Substantia nigra (tissue), 51 donors: ENCODE measurements at places on chromosomes 12 and 14.

GRCh38 chr12:42611571-42612230, 22.2 kb upstream of the PRICKLE1 start:
- no peak for DNase-seq

- DNase-seq = no peak
These were observed 16.8 kb upstream of the ITPK1 start for GRCh38 chr14:93132472-93133065.

GRCh38 chr12:113422030-113422885, at the start of gene SDSL:
Gene SDSL, plus strand, starts transcription at chr12:113422380. Its CDS starts 5,603 bp downstream, at chr12:113427983.
- peak; percentile 57 for DNase-seq

GRCh38 chr14:34331728-34332623, 130.1 kb downstream of the SPTSSA start:
- peak; percentile 43 for DNase-seq

DNA sequence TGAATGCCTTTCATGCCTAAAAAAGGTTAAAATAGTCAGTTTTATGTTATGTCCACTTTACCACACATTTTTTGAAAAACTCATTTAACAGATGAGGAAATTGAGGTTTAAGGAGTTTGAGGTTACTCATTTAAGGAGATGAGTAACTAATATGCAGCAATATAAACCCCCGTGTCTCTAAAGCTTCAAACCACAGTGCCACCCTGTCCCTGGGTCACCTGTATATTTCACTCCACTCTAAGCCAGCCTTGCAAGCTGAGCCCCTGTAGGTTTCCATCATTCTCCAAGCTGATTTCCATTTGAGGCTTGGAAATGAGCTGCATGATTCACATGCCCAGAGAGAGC, 64.4 kb downstream of the NUAK1 start:
- no peak for DNase-seq

GRCh38 chr14:75877292-75877691, 104.5 kb downstream of the TGFB3 start:
- no peak for DNase-seq

DNA sequence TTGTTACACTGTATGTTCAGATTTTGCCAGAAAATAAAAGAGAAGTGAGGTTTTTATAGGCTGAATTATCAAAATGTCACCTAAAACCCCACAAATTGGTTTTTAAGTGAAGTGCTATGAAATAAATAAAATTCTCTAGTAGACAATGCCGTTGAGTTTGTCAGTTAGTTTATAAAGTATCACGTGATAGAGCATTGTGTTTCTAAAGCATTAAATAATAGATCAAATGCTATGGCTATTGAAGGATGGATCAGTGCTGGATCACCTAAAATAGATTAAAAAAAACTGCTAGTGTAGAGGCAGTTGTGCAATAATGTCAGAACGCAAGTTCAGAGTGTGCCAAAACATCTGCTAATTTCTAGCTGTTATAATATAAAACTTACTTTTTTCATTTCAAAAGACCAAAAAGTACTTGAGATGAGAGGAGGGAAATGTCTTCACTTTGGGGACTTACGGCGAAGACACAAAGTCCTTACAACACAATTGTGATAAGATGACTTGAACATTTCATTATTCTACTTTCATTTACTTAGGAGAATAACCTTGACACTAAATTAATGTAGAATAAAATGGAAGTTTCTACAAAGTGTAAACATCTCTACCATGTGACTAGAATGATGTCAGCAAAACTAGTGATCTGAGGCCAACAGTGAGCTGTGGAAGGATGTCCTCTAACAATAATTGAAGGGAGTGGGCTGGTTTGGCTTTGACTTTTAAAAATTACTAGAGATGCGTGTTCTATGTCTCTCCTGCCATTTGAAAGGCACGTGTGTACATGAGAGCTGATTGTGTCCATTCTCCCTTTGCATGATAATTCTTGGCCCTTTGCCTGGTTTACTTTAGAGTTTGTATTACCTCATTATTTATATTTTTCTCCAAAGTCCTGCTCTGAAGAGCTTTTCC, 154.4 kb upstream of the PDE3A start:
- DNase-seq = no peak

GRCh38 chr14:77061630-77062257, 33.2 kb upstream of the IRF2BPL start:
- no peak for DNase-seq
